ENCODE measurements at places on chromosomes 1 and 21.

DNA sequence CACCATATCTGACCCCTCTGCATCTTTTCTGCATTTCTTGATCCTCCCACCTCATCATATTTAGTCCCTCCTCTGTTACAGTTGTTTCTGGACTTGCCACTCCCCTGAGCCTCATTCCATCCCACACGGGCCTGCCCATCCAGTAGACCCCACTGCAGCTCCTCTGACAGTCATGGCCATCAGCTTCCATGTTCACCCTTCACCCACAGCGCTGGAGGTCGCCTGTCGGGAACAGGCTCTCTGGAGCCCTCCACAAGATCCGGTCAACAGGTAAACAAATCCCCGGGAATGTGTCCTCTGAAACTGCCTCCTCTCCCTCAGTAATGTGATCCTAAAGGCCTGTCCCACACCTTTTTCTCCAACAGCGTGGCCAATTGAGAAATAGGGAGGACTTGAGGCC, 31.3 kb downstream of the SYF2 start:
- no peak for DNase-seq

- no peak for DNase-seq
Measured at GRCh38 chr1:213994888-213995287, 7.1 kb downstream of the PROX1 start.

DNA sequence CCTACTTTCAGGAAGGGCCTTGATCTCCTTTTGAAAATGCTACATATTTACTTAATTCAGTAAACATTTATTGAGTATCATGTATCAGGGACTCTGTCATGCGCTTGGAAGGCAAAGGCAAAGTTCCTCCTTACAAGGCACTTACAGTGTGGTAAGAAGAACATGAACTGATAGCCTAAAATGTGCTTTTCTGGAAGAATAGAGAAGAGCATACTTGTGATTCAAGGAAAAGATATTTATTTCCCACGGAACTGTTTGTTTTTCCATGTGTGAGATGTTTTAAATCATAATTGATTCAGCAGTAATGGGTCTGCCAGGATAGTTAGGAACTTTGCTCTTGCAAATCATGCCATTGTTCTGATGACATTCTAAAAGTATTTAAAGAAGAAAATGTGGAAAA, 110.1 kb upstream of the ZNHIT6 start:
- DNase-seq = no peak

DNA sequence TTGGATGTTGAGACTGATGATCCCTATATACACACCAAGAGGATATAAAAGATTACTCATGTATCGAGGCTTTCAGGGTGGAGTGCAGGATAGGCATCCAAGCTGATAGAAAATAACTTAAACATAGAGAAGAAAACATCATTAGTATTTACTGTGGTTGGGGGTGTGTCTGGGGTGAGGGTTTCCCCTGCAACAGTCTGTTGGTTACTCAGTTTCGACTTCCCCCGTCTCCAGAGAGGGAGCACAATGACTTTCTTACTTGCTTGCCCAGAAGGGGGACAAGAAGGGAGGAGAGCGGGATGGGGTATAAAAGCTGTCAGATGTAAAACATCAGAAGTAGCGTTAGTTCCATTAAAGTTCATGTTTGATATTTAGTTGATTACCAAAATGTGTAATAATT, 717.4 kb upstream of the ZP4 start:
- no peak for DNase-seq

DNA sequence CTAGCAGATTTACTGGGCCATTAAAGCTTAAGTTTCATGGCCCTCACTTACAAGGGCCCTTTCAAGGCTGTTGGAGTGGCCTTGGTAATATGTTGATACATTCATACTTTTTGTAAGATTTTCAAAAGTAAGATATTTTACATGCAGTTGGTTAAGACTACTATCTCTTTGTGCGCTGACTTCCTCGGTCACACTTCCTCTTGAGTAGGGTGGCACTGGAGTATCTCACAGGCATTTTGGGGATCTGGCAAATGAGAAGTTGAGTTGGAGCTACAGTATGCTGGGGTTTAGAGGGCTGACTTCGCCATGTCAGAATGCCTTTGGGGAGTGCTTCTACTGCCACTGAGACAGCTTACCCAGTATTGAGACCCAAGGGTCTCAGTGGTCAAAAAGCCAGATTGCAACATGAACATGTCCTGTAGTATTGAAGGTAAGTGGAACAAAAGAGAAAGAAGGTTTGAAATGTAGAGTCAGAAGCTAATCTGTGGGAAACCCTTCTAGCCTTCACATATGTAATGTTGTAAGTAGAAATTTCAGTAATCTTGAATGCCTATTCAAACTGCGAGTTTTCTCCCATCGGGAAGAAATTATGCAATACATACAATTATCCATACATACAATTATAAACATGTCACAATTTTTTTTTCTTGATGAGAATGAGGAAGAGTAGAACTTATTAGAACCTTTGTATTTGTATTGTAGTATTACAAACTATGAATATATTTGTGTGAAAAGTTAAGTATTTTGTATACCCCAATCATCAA, 32.3 kb upstream of the RALGPS2 start:
- DNase-seq = no peak

GRCh38 chr1:5650283-5651026, 341.8 kb downstream of the NPHP4 start:
- no peak for DNase-seq

- DNase-seq = no peak
Measured at GRCh38 chr1:201146626-201147390, 7.5 kb downstream of the TMEM9 start.

- no peak for DNase-seq
Measured at GRCh38 chr1:19934336-19934735, 10.9 kb upstream of the PLA2G2E start.

DNA sequence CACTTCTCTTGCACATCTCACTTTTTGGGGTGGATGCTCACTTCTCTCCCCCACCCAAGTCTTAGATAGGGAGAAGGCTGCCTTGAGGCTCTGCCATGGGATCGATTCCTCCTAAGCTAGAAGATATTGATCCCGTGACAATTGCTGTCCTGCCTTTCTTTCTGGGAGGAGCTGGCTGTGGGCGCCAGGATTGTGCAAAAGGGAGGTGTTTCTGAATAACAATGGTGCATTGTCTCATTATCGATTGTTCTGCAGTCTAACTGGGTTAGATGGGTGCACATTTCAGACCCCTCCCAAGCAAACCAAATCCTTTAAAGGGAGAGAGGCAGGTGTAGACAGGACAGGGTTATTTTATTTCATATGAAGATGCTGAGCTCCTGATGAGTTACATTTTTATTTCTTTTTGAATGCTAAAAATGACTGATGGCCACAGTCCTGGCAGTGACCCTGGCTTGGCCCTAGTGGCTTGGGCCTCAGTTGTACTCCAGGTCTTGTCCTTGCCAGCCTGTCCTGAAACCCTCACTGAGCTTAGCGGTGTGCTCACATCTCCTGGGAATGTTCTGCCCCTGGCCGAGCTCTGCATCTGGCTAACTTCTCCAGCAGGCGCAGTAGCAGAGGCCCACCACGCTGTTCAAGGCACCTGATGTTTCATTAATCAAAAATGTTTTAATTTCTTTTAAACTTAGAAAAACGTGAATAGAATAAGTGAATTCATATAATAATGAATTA, 99.0 kb upstream of the KAZN start:
- DNase-seq = no peak

DNA sequence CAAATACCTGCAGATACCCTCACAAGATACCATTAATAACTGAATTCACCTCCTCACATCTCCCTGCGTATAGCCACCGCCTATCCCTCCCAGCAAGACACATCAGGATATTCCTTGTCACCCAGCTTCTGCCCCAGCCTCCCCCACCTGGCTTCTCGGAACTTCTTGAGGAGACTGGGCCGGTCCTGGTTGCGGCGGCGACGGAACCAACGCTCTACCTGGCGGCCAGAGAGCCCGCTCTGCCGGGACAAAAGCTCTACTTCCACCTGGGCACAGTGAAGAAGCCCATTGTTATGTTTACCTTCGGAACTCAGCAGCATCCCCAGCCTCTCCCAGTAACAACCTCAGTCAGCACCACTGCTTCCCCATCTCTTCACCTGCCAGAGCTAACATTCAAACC, 6.7 kb downstream of the CERS2 start:
- no peak for DNase-seq

DNA sequence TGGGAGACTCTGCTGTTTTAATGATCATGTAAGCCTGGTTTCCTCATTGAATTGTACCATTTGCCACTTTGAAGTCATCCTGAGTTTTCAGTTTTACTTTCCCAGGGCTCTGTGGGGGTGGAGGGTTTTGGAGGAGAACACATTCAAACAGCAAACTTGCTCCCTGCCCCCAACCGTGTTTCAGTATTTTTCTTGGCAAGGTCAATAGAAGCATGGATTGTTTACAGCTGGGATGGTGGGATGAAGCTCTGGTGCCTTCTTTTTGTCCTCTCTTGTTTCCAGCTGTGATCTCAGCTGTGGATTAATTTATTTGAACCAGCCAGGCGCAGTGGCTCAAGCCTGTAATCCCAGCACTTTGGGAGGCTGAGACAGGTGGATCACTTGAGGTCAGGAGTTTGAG, 54.3 kb upstream of the SERBP1 start:
- no peak for DNase-seq

DNA sequence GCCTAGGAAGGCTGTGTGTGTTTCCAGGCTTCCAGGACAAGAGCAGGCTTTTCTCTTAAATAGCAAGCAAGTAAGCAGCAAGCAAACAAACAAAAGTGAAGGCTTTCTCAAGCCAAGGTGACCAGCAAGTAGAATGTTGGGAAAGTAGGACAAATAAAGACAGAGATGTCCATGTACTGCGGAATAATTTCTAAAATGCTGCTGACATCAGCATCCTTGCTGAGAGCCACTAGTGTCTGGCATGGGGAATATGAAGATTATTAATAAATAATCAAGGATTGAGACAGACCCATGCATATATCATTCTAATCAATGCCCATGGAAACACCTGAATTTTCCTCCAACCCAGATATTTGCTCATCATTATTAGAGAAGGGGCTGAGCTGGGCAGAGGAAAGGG, 6.4 kb upstream of the DYRK3 start:
- DNase-seq = no peak

DNA sequence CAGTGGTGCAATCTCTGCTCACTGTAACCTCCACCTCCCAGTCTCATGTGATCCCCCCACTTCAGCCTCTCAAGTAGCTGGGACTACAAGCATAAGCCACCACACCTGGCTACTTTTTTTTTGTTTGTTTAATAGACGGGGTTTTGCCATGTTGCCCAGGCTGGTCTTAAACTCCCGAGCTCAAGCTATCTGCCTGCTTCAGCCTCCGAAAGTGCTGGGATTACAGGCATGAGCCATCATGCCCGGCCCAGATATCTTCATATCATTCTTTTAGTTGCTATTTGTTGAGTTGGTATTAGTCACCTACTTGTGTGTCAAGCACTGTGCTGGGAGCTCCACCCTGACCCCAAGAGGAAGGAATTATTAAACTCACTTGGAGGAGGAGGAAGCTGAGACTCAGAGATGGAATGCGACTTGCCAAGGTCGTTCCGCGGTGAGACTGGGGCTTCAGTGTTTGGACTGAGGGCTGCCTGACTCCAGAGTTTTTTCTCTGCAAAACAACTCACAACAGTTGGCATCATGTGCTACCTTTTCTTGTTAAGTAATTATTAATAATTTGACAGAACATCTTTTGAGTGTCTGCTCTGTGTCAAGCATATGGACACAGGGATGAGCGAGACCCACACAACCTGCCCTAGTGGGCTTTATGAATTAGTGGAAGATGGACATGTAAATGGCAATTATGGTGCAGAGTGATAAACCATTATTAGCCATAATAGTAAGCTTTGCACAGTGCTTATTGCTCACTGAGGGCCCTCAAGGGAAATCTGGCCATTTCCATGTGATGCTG, 132.0 kb downstream of the FOXD2 start:
- peak; percentile 31 for DNase-seq

- no peak for DNase-seq
Measured at GRCh38 chr1:58726581-58726980, 26.7 kb upstream of the MYSM1 start.

DNA sequence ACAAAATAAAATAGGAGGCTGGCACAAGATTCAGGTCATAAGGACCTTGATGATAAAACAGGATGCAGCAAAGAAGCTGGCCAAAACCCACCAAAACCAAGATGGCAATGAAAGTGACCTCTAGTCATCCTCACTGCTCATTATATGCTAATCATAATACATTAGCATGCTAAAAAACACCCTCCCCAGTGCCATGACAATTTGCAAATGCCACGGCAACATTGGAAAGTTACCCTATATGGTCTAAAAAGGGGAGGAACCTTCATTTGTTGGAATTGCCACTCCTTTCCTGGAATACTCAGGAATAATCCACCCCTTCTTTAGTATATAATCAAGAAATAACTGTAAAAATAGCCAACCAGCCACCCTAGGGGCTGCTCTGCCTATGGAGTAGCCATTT, 108.8 kb upstream of the GRIK1 start:
- DNase-seq = no peak

DNA sequence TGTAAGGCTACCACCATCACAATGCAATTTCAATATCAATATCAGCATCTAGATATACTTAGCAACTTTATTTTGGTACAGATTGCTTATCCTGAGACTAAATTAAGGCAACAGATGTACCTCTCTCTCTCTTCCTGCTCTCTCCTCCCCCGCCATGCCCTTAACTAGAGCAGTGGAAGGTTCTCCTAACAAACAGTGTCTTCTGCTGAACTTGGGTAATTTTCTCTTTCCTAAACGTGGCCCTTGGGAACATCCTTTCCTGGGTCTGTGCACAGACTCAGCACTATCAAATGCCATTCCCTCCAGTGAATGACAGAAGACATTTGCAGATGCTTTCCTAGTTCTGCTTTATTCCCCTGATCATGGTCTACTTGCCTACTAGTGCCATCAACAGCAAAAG, 85.6 kb upstream of the TTC39A start:
- no peak for DNase-seq

GRCh38 chr1:94823116-94823515, 3.0 kb downstream of the SLC44A3 start:
- no peak for DNase-seq

- DNase-seq = no peak
Measured at GRCh38 chr1:51520700-51521248, 1.7 kb upstream of the EPS15 start.

DNA sequence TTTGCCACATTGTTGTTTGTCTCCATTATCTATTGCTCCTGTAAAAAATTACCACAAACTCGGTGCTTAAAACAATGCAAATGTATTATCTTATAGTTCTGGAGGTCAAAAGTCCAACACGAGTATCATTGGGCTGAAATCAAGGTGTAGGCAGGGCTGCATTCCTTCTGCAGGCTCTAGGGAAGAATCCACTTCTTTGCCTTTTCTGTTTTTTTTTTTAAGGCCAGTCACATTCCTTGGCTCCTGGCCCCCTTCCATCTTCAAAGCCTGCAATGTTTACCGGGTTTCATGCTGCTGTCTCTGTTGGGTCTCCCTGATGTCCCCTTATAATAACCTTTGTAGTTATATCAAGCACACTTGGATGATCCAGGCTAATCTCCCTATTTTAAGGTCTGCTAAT, 212.7 kb downstream of the PTBP2 start:
- no peak for DNase-seq

DNA sequence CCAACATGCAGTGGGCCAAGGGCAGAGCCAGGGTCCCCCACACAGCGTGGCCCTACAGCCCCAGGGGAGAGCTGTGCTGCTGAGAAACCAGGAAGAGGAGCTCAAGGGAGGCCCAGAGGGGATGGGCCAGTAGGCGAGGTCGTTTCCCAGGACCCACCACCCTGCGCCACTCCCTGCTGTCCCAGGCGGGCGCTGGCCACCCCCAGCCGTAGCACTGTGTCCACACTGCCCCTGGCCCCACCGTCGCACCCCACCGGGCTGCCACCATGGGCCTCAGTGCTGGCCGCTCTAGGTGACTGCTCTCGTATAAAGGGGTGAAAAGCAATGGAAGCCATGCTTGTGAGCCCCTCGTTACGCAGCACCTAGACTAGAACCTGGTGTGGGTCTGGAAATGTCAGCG, 22.4 kb downstream of the NADK start:
- no peak for DNase-seq

Data from ascending aorta (tissue), 2 donors.